ENCODE measurements at places on chromosomes 3 and 15.

- no peak for DNase-seq
Measured at GRCh38 chr3:41267975-41268640, 68.8 kb downstream of the CTNNB1 start.

- DNase-seq, result no peak
Measured at GRCh38 chr3:156305672-156306071, 185.3 kb downstream of the KCNAB1 start.

- no peak for DNase-seq
Measured at GRCh38 chr3:38968403-38968802, 83.3 kb downstream of the SCN11A start.

- peak; percentile 40 for DNase-seq
Measured at GRCh38 chr3:61251174-61251972, at the start of gene FHIT. Gene FHIT, minus strand, starts transcription at chr3:61251452.

Data from activated CD8-positive, alpha-beta memory T cell treated with anti-CD3 and anti-CD28 coated beads for 48 hours (primary cell).